ENCODE measurements at places on chromosomes 16 and 17.

- DNase-seq: no peak
Observed at GRCh38 chr16:87954361-87954760, 3.1 kb downstream of the BANP start.

GRCh38 chr17:50181591-50182560 lies 16.1 kb downstream of the SGCA start:
- DNase-seq: no peak

DNA sequence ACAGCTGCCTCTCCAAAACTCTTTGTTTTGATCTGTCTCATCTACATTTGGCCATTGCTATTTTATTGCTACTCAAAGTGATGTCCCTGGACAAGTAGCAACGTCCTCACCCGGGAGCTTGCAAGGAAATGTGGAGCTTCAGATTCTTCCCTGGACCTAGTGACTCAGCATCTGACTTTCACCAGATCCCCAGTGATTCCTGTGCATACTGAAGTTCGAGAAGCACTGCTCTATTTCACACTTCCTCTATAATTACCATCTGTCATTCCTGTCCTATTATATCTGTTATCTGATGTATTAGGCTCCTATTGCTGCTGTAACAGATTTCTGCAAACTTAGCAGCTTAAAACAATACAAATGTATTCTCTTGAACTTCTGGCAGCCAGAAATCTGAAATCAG lies 28.5 kb upstream of the VAT1L start:
- no peak for DNase-seq

DNA sequence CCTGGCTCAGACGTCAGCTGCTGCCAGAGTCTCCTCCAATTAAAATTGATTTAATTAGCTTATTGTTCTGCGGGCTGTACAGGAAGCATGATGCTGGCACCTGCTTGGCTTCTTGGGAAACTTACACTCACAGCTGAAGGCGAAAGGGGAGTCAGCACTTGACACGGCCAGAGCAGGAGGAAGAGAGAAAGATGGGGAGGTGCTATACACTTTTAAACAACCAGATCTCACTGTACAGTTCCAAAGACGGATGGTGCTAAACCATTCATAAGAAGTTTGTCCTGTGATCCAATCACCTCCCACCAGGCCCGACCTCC lies 1.4 kb upstream of the PRDM7 start:
- DNase-seq: no peak

- DNase-seq: no peak
Observed at GRCh38 chr17:77675816-77676215, 282.7 kb upstream of the TNRC6C start.

DNA sequence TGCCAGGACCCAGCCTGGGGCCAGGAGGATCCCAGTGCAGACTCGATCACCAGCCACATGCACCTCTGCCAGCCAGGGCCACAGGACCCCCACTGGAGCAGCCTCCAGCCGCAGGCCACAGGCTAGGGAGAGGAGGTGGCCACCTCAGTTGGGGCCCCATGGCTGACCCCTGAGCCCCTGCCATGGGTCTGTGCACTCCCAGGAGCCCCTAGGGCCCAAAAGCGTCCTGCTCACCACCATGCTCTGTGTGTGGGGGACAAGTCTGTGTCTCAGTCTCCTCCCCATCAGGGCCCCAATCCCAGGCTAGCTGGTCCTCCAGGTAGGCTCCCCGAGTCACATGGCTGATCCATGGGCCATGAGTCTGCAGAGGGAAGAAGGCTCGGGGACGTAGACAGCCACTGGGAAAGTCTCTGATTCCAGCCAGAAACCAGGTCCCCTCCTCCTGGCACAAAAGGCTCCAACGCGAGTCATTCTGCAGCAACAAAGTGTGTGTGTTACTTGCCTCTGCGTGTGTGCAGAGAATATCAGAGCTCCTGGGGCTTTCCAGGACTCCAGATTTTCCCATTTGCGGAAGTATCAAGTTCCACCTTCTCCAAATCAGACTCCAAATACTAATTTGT lies 6.1 kb upstream of the PRSS8 start:
- no peak for DNase-seq

- DNase-seq: no peak
Observed at GRCh38 chr16:85314512-85314971, 202.3 kb upstream of the CIBAR2 start.

GRCh38 chr16:55999683-56000082 lies 124.5 kb upstream of the CES5A start:
- no peak for DNase-seq

DNA sequence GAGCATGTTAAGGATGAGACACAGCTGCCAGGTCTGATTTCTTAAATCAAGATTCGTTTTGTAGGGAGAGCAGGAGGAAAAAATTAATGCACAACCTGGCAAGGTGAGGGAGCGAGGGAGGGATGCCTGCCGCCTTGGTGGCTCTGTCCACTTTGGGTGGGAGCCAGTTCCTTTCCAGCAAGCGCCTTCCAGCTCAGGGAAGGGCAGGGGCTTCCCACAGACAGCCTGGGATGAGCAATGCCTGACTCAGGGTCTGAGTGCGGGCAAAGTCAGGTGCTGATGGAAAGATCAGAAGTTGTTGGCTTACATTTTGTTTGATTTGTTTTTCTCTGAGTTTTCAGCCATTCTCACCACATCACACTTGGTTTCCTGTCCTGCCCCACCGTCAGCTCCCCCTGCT lies 220.7 kb downstream of the ENGASE start:
- DNase-seq: no peak
